ENCODE measurements at places on chromosomes 2 and 18. TPM values are rescaled to one million over a fixed set of nuclear protein-coding genes. Genes with fewer than 3 reads are reported as not detected.

Gene EIF2AK3
- total RNA-seq = 21.8 TPM

Gene GRB14
- total RNA-seq = not detected

Gene PLEKHH2
- 4.3 TPM for total RNA-seq

Gene GPR45
- not detected for total RNA-seq

Gene UGT1A4
- total RNA-seq = not detected

Gene ACMSD
- total RNA-seq = not detected

- no peak for DNase-seq
Measured at GRCh38 chr2:98180456-98180855, 93.5 kb downstream of the VWA3B start.

DNA sequence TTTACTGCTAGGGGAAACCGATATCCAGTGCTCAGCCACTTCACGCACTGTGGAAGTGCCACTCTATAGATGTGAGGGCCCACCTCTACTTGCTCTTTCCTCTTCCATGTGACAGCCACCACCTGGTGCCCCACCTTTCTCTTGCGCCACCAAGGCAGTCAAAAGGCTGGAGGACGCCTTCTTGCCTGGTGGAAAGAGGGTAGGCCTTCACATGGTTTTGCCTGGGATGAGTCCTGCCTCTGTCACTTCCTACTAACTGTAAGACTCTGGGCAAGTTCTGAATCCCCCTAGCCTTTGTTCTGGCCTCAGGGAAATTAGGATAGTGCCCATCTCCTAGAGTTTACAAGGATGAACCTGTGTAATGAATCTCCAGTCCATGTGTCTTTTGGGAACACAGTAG is 66.1 kb upstream of the ODC1 start:
- no peak for DNase-seq

DNA sequence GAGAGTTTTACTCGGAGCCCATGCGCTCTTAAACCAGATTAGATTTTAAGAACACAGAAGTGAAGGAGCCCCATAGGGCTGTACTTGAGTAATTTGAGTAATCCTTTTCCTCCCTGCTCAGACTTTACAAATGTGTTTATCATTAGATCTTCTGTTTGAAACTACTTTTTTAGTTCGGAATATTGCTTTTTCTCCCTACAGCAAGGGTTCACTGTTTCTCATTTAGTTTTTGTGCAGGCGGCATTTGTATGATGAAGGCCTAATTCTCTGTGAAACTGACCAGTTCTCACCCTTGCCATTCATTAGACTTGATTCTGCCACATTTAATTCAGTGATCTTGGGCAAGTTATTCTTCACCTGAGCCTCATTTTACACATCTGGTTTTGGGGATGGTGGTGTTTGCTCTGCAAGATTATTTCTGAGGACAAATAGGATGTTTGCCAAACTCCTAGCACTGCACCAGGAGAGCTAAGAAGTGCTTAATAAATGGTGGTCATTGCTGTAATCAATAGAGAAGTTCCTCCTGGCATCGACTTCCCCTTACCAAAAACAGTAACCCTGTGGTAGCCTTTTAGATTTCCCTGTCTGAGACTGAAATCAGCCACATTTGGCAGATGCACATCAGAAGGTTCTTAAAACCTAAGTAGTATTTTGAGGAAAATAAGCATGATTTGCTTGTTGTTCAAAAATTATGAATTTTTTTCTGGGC is 2.2 kb downstream of the B3GNT2 start:
- no peak for DNase-seq

DNA sequence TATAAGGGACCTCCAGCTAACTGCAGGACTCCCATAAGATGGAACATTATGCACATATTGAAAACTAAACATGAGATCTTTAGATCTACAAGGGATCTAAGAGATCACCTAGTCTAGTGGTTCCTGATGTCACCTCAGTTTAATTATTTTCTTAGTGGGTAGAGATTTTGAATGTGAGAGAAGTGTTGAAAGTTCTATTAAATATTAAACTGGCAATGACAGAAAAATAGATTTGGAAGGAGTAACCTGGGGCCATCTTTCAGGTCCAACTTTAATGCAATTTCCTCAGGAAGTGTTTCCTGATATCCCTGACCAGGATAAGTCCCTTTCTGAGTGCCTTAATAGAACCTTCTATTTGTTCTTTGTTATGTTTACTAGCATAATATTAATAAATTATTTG is 29.1 kb upstream of the CPS1 start:
- no peak for DNase-seq

DNA sequence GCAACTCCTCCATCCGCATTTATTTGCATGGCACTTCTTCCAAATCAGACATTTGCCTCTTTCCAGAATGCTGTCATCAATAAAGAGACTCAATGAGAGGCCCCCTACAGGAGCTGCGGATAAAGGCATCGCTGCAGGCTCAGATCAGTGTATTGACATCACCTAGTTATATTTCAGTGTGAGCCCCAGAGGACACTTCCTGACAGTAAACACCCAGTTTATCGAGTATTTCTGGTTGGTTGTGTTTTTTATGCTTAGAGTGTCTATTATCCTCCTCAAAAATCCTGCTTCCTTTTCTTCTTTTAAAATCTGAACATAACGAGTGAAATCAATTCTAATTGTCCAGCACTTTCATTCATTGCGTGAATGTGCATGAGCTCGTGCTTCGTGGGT is 38.8 kb downstream of the NRP2 start:
- no peak for DNase-seq

- DNase-seq = no peak
Measured at GRCh38 chr2:235513984-235514626, 20.3 kb downstream of the AGAP1 start.

GRCh38 chr2:69387770-69388481 is 899 bp upstream of the GFPT1 start:
- no peak for DNase-seq

- no peak for DNase-seq
Measured at GRCh38 chr2:62054029-62054791, 141.7 kb upstream of the B3GNT2 start.

DNA sequence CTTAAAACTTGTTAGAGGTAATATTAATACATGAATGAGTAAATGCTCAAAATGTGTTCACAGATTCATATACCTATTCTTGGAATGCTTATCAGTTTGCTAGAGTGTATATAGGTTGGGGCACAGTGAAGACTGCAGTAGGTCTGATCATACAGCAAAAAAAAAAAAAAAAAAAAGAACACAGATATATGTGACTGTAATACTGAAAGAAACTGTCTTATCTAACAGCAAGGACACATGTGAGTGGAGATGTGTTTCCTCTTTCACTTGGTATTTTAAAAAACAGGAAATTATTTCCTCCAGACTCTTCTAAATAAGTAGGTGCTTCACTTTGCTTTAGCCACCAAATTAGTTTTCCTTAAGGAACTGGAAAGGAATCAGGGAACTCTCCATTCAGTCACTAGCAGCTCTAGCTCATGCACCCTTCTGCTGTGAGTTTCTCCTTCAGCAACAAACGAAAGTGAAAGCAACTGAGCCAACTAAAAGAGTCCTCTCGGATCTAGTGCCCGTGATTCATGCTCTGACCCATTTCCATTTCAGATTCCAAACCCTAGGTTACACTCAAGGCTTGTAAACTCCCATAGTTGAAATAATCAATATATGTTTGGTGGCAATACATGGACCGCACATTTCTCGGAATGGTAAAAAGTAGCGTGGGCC is 98.5 kb downstream of the DSEL start:
- peak; percentile 30 for DNase-seq

DNA sequence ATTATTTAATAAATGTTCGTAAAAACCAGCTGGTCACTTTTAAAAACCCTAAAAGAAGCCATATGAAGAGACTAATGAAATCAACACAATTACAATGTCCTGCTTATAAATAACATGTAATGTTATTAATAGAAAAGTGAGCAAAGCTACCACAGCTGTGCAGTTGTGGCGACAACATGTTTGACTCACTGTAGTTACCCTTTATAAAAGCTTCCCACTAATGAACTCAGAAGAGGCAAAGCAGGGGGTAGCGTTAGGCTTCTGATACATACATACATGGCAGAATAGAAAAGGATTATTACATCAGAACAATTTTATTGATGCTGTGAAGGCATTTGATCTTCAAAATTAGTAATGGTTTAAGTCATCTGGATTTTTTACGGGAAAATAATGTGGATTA is 219.7 kb downstream of the SLC4A10 start:
- DNase-seq = no peak

- no peak for DNase-seq
Measured at GRCh38 chr2:209610631-209611030, 161.0 kb upstream of the UNC80 start.

- DNase-seq = no peak
Measured at GRCh38 chr2:71832388-71832787, 315.3 kb downstream of the CYP26B1 start.

- DNase-seq = no peak
Measured at GRCh38 chr2:179932786-179933185, 71.4 kb upstream of the ZNF385B start.

GRCh38 chr18:55244546-55244945 is 285.3 kb upstream of the CCDC68 start:
- DNase-seq = no peak

DNA sequence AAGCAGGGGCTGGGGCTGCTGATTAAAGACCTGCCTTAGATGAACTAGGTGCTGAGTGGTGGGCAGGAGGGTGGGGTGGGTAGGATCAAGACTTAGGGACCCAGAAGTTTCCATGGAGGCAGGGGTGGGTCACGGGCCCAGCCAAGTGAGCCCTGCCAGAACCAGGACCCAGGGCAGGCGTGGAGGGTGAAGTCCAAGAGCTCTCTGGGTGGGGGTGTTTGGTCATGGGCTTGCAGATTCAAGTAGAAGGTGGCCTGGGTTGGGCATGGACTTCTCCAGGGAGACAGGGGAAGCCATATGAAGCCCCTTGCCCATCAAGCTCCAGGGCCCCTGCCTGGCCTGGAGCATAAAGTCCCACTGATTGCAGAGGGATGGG is 168.8 kb downstream of the SMAD7 start:
- no peak for DNase-seq

DNA sequence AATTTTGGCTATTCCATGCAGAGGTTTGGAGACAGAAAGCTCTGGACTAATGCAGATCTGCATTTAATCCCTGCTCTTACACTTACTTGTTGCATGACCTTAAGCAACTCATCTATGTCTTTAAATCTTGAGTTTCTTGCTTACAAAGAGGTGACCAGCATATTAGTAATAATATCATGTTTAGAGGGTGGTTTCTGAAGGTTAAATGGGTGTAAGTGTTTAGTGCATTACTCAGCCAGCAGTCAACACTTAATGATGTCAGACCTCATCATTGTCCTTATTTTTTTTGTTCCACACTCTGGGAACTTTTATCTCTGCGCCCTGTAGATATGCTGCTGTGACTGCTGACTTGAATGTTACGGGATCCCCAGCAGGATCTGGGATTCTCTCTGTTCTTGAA is 1.7 kb downstream of the IL1RL1 start:
- no peak for DNase-seq

DNA sequence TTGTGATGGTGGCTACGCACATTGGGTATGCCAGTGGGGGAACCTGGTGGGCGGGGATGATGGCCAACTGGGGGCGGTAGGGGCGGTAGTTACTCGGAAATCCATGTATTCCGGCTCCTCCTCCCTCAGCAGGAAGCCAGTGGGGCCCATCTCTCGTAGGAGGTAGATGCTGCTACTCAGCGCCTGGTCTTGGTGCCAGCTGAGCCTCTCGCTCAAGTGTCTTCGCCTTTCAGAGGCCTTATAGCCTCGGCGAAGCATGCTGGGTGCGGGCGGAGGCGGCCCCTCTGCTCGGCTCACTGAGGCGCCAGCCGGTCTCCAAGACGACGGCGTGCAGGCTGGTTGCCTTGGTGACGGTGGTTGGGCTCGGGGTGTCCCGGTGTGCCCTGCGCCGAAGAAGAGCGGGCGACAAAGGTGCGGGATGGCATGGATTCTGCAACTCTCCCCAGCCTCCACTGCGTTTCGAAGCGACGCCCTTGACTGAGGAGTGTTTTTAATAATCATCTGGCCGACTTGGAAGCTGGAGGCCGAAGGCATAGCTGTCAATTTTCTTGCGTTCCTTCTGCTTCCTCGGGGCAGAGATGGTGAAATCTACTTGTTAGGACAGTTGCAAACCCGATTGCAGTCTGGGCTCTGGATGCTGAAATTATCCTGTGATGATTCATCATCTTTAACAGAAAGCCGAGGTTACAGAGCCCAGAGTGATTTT is at the start of gene ZSWIM2:
Gene ZSWIM2, minus strand, starts transcription at position 298 of the 706 bp plus-strand sequence. Its CDS starts 40 bp downstream, at position 258.
- peak; percentile 45 for DNase-seq

GRCh38 chr2:149661844-149662243 is 74.3 kb upstream of the MMADHC start:
- no peak for DNase-seq

- no peak for DNase-seq
Measured at GRCh38 chr2:98390571-98391476, 44.6 kb downstream of the CNGA3 start.

GRCh38 chr2:150589681-150590080 is 102.2 kb upstream of the RND3 start:
- DNase-seq = no peak

GRCh38 chr2:18896125-18896764 is 306.9 kb upstream of the NT5C1B start:
- no peak for DNase-seq

GRCh38 chr2:207132019-207132418 is 33.7 kb downstream of the KLF7 start:
- no peak for DNase-seq

Data from activated T-cell treated with anti-CD3 and anti-CD28 coated beads, Interleukin-2, amount 50 U/mL, for 72 hours (primary cell).